Vagina (tissue), 2 donors: ENCODE measurements at places on chromosomes 2 and 18.

DNA sequence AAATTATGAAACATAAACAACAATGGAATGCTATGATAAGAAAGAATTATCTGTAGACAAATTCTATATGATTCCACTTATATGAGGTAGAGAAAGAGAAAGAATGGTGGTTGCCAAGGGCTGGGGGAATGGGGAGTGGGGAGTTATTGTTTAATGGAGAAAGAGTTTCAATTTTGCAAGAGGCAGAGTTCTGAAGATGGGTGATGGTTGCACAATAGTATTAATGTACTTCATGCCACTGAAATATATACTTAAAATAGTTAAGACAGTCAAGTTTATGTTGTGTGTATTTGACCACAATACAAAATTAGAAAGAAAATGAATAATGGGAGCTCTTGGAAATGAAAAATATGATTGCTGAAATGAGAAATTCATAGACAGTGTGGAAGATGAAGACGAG is 22.6 kb upstream of the FAM117B start:
- no peak for DNase-seq

GRCh38 chr2:37425408-37425807 is 81.0 kb downstream of the QPCT start:
- no peak for DNase-seq

- no peak for DNase-seq
Measured at GRCh38 chr2:179455824-179456223, 191.2 kb upstream of the SESTD1 start.

DNA sequence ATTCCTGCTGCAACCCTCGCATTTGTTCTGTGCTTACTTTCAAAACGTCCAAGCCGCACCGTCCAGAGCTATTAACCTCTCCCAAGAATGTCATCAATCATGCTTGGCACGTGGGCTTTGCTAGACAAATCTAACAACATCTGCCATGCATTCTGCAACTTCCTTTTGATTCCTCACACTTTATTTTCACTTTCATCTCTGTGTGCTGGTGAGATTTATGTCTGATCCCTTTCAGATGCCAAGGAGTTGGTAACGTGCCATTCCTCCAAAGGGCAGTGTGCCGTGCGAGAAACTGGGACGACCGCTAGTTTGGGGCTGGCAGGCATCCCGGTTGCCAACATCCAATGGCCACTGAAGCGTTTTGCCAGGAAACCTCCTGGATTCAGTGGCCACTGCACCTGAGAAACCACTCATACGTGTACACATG is 230.0 kb upstream of the PARD3B start:
- no peak for DNase-seq

DNA sequence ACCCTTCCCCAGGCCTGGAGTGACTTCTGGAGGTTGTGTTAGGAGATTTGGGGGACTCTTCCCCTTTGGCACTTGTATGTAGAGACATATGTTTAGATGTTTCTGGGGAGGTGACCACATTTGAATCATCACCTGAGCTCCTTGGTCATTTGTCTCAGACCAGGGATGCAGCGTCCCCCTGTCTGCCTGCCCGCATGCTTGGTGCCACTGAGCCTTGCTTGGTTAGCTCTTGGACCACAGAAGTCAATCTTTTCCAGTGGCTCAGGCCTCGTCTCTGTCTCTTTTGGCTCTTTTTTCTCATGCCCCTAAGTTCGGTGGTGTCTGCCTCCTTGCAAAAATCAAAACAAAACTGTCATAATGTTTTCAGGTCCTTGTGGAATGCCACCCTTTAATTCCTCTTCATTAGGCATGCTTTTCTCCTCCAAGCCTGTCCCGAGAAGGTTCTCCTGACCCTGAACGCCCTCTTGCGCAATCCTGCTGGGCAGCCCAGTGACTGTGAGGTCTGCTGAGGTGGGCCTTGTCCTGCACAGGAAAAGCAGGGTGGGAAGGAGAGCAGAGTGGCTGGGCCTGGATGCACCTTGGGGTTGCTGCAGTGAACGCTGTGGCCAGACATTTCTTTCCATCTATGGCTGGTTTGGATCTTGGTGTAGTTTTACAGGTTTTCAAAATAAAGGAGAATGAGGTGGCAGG is 24.9 kb downstream of the GLI2 start:
- no peak for DNase-seq

GRCh38 chr2:84817239-84817655 is 63.6 kb downstream of the TRABD2A start:
- DNase-seq = no peak

DNA sequence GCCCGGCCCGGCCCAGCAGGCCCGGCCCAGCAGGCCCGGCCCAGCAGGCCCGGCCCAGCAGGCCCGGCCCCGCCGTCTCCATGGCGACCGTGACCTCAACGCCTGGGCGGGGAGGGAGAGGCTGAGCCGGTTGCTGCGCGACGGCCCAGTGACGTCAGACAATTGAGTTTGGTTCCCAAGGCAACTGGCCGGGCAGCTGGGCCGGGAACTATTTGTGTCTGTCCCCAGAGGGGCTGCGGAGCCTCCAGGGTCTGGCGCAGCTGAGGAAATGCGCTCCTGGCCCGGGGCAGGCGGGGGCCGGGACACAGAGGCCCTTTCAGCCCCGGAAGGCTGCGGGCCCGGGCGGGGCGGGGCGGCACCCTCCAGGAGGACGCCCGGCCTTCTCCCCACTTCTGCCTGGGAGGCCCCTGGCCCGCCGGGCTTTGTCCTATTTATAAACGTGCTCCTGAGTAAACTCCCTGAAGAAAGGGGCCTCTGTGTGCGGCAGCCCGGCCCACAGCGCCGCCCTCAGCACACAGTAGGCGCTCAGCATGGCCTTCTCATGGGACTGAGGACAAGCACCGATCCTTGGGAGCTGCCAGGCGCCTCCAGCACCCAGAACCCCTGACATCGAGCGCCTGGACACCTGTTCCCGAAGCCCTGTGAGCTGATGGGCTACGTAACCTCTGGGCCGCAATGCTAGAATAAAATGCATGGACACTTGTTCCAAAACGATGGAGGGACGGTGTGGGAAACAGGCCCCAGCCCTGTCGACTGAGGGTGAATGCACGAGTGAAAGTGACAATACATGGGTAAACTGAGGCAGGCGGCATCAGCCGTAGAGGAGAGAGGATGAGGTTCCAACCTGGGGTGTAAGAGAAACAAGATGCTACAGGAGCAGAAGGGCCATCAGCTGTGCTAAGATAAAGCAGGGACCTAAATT is 12.3 kb downstream of the TEX44 start:
- DNase-seq = no peak

DNA sequence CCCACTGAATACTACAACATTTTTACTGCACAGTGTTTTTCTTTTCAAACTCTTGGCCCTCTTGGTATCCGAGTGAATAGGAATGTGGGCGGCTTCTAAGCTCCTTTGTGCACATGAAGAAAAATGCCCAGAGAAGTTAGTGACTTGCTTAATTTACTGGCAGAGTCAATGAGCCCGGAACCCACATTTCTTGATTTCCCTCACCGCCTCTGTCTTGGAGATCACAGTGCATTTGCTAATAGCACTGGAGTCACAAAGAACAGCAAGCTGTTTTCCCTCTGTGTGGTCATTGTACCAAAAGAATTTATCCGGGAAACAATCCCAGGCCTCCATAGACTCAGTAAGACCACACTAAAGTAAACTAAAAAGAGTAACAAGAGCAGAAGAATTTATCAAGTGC is 18.9 kb downstream of the STON1 start:
- no peak for DNase-seq

GRCh38 chr2:45852450-45853150 is 201.1 kb downstream of the PRKCE start:
- DNase-seq = no peak

DNA sequence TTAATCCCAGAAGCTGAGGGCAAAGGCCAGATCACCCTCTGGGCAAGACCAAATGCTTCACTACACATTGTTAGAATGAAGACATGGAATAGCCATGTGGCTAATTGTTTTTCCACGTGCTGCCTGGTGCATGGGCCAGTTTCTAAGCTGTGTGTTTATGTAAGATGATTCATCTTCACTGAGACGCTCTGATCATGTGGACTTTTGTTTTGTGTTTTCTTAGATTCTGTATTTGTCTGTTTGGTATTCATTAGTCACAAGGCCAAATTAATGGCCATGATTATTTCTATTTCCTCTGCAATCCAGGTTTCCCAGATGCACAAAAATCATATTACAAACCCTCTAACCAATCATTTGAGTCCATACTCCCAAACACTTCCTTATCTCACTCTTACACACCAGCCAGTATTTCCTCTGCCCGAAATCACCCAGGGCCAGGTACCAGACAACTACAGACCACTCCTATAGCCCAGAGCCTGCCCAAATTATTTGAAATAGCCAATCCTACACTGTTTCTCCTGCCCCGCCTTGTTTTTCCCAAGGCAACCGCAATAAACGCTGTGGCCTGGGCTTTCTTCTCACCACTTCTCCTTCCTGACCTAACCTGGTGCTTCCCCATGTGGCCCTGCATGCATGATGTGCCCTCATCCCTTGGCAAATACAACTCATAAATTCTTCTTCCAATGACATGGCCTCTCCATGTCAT is 94.2 kb upstream of the SP3 start:
- no peak for DNase-seq

DNA sequence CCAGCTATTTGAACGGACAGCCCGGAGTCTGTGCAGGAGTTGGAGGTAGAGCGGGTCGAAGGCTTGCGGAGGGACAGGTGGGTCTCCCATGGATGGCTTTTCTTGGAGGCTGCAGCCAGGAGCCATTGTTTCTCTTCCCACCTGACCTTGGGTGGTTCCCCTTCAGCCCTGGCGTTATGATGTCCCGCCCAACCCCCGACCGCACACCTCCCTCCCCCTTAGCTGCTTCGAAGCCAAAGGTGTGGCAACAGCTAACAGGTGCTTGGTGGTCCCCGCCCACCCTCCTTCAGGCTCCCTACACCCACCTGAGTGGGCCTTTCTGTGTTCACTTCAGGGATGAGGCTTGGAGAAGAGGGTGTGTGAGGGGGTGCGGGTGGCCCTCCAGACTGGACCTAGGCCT is 62.7 kb downstream of the HPCAL1 start:
- no peak for DNase-seq

DNA sequence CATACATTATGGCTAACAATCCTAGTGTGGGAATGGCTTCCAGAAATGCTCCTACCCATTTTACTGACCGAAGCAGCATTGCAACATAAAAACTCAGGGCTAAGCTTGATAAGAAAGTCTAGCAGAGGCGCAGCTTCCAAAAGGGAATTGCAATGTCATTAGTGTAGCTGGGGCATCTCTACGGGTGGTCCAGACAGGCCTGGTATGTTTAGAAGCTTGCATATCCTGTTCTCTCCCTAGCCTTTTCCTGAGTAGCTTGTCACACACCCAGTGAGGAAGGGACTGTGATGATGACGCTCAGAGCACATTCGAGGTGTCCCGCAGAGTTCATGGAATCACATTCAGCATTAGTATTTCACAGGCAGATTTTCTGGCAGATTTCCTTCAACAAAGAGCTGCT is 38.0 kb upstream of the COL5A2 start:
- no peak for DNase-seq

GRCh38 chr18:77009675-77010074 is 122.9 kb downstream of the MBP start:
- no peak for DNase-seq

DNA sequence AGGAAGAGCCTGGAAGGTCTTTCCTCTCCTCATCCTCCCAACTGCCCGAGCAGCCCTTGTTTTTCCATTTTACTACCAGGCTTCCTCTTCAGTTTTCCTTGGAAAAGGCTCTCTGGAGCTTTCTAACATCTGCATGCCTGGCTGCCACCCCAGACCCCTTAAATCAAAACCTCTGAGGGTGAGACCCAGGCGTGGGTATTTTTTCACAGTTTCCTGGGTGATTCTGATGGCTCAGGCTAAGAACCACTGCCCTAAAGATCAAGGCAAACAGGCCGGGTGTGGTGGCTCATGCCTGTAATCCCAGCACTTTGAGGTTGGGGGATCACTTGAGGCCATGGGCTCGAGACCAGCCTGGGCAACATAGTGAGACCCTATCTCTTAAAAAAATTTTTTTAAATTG is 35.4 kb downstream of the EMILIN2 start:
- DNase-seq = peak; percentile 72
